ENCODE measurements at places on chromosomes 12 and 14.

- no peak for DNase-seq
Observed at GRCh38 chr12:72075891-72076557, 137.4 kb downstream of the TPH2 start.

DNA sequence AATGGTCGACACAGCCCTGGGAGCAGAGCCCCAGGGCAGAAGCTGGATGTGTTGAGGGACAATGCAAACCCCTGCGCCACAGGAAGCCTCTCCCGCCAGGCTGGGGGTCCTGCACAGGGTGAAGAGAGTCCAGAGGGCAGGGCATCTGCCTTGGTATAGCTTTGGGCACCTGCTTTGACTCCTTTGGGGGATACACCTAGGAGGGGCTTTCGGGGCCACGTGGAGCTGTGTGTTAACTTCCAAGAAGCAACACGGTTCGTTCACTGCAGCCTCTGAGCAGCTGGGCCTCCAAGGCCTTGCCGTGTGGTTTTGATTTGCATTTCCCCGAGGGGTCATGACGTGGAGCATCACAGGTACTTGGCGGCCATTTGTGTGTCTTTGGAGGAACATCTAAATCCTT, 5.8 kb upstream of the PUS1 start:
- DNase-seq = no peak

DNA sequence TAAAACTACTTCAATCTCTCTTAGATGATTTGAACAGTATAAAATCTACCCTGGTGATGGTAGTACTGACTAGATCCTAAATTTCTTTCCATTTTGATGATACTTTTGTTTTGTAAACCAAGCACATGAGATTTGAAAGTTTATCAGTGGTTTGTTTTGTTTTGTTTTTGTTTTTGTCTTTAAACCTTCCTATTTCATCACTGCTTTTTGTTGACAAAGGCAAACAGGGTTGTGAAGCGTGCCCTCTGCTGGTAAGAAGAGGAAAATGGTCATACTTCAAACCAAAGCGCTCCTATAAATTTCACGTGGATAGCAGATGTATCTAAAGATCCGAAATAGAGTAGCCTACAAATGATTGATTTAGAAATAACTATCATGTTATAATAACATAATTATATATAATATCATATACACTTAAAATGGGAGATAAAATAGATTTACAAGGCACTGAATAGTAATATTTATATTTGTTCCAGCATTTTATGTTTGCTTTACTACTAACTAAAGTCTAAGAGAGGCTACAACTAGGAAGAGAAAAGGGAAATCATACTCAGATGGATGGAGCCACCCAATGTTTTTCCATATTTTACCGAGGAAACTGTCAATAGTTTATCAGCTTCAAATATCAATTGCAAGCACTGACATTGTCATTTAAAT, 254.0 kb upstream of the USP15 start:
- no peak for DNase-seq

DNA sequence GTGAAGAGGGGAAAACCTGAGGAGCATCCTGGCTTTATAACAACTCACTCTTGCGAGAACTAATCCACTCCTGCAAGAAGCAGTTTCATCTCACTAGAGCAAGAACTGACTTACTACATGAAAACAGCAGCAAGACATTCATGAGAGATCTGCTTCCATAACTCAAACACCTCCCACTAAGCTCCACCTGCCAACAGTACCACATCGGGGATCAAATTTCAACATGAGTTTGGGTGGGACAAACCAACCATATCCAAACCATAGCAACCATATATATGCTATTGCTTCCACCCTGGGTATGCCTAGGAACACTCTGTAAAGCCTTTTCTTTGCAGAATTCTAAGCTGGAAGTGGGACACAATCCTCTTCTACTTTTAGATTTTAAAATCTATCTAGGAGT, 13.9 kb upstream of the AVPR1A start:
- no peak for DNase-seq

GRCh38 chr14:83133981-83134645, 1600.5 kb upstream of the SEL1L start:
- no peak for DNase-seq

GRCh38 chr12:64583771-64584421, 26.4 kb upstream of the RASSF3 start:
- no peak for DNase-seq

- no peak for DNase-seq
Observed at GRCh38 chr14:95892142-95892541, 15.5 kb downstream of the TUNAR start.

- no peak for DNase-seq
Observed at GRCh38 chr14:54844479-54844878, 58.1 kb downstream of the GCH1 start.

GRCh38 chr12:82898441-82898840, 211.7 kb downstream of the TMTC2 start:
- no peak for DNase-seq

DNA sequence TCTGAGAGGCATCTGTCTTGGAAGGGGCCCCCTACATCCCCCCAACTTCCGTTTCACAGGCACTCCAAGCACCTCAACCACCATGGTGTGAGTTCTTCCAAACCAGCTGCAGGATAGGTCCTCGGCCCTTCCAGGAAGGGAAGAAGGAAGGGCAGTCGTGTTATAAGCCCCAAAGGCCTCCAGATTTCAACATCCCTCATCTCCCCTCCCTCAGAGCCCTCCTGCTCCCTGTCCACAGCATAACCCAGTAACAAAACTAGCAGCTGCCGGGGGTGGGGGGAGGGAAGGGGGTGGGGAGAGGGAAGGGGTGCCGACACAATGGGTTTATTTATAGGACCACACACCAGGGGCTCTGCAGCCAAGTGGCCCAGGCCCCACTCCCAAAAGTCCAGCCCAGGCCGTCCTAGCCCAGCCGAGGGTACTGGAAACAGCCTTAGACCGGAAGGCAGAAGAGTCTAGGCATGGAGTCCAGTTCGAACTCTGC, 18.3 kb downstream of the NCKAP5L start:
- DNase-seq = no peak

DNA sequence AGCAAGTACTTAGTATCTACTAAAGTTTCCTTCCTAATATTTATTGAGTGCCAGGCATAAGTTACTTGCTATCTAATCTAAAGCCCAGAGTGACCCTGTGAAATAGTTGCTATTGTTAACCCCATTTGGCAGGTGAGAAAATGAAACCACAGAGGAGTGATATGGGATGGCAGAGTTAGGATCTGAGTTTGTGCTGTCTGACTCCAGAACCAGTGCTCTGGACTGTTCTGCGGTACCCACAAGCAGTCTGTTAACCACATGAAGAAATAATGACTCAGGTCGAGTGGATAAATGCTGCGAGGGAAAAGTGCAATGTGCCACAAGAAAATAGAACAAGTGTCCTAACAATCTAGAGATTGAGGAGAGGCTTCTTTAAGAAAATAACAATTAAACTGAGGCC, 60.7 kb upstream of the GZMB start:
- no peak for DNase-seq

GRCh38 chr12:19894050-19894449, 454.8 kb downstream of the AEBP2 start:
- no peak for DNase-seq

GRCh38 chr14:104557766-104558165, 21.8 kb upstream of the C14orf180 start:
- no peak for DNase-seq

GRCh38 chr12:118238888-118239287, 103.0 kb downstream of the PEBP1 start:
- no peak for DNase-seq

- no peak for DNase-seq
Observed at GRCh38 chr12:30820406-30820946, 65.7 kb upstream of the CAPRIN2 start.

GRCh38 chr12:82963956-82964355, 277.2 kb downstream of the TMTC2 start:
- DNase-seq = no peak

- DNase-seq = no peak
Observed at GRCh38 chr12:105076098-105076497, 8.2 kb downstream of the ALDH1L2 start.

DNA sequence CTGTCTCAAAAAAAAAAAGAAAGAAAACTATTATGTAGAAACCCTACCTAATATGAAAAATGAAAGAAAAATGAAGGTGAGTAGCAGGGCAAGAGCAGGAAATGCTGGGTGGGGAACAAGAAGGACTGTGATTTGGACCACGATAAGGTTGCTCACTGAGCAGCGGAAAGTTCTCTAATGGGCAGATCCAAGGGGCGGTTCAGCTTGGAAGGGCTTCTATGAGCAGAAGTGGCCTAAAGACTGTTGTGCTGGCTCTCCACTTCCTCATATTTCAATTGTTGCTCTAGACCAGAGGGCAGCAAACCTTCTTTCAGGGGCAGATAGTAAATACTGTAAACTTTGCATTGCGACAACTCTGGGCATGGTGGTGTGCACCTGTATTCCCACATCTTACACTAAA, 16.3 kb upstream of the NFYB start:
- no peak for DNase-seq

DNA sequence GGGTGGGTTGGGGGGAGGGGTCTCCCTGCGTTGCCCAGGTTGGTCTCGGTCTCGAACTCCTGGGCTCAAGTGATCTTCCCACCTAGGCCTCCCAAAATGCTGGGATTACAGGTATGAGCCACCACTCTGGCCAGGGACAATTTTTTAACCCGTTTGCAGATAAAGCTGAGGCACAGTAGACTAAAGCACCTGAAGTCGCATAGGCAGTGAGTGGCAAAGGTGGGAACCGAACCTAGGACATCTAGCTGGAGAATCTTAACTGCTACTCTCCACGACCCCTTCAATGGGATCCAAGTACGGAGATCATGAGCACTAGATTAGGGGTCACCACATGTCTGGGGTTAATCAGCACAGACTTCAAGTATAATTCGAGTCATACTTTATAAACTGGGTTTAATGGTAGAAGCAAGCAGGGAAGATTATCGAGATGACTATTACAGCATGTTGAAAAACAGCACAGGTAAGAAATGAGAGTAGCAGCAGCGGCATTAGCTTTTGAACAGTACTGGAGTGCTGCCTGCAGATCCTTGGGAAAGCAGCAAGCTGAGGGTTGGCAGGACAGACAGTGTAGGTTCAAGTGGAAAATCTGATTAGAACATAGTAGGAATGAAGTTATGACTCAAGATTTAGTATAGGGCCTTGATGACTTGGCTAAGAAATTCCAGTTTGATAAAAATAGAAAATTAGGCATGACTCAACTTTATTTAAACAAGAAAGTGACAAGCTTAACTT, 23.9 kb downstream of the NID2 start:
- no peak for DNase-seq

DNA sequence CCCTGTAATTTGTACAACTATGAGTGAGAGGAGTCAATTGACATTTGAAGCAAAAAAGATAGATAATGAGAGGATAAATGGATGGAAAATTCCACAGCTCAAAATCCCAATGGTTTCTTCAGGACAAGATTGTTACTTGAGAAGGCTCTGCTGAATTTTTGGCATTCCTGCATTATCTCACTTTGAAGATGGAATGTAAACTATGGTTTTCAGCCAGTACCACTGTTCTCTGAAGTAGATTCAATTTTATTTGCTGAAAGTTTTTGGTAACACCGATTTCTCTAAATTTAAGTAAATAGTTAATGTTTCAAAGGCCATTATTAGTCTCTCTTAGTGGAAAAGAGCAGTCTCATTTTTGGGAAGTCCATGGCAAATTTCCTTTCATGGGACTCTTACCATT, 121.9 kb upstream of the SLC38A2 start:
- no peak for DNase-seq

- DNase-seq = no peak
Observed at GRCh38 chr14:96273629-96274028, 17.6 kb downstream of the BDKRB1 start.

GRCh38 chr14:90608281-90608680, 207.9 kb downstream of the TTC7B start:
- no peak for DNase-seq

DNA sequence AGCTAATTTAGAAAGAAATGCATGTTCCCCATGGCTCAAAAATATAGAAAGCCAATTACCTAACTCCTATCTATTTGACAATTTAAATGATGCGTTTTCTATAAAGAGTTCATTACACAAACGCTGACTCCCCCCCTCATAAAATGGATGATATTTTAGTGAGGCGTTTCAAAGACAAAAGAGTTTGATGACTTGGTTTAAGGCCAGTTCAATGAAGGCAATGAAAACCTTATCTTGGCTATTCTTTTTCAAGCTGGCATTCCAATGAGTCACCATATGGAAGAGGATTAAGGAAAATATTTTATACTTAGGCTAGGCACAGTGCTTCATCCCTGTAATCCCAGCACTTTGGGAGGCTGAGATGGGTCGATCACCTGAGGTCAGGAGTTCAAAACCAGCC, 62.7 kb downstream of the HMGA2 start:
- DNase-seq = no peak

GRCh38 chr12:59600171-59600570, 4.3 kb downstream of the SLC16A7 start:
- no peak for DNase-seq

- DNase-seq = no peak
Observed at GRCh38 chr12:113619202-113619601, 147.5 kb upstream of the LHX5 start.

GRCh38 chr14:21350539-21350938, 33.3 kb downstream of the SUPT16H start:
- no peak for DNase-seq

GRCh38 chr12:4763549-4763948, 43.3 kb downstream of the GALNT8 start:
- no peak for DNase-seq

- no peak for DNase-seq
Observed at GRCh38 chr12:89789862-89790261, 81.2 kb upstream of the ATP2B1 start.

DNA sequence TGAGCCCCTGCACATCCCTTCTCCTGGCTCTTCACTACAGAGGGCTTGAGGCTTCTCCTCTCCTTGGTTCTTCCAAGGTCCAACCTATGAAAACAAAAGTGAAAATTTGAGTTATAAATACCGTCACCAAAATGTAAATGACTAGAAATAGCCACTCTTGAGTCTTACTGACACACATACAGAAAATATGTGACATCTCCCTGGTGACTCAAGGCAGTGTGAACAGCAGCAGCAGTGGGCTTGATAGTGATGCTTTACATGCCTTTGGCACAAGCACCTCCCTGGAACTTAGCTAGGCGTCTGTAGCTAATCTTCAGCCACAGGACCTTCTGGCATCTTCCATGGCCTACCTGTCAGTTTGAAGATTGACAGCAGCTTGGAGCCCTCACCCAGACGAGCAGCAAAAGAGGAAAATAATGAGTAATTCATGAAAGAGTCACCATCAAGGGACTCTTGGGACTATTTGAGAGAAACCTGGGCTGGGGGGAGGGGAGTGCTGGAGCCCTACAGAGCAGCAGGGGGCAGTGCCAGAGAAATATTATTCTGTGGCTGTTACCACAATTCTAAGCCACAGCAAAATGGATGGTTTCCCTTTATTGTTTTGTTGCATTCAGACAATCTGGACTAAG, 158.0 kb downstream of the KCNK10 start:
- no peak for DNase-seq

All from activated T-helper 1 cell treated with anti-CD3 and anti-CD28 coated beads, Interleukin-2, amount 50 U/mL, for 16 hours (primary cell).